H9 (cell line): ENCODE measurements at places on chromosomes 3 and 15. TPM values are rescaled to one million over a fixed set of nuclear protein-coding genes. Genes with fewer than 3 reads are reported as not detected.

- no peak overlapping the region for H3K27ac ChIP-seq
- H3K4me1 ChIP-seq = no peaks in the 10 kb centered on the region
- H3K36me3 ChIP-seq = no peaks in the 10 kb centered on the region
- H3K27me3 ChIP-seq = no peaks in the 10 kb centered on the region
These were observed 17.5 kb downstream of the HDC start for GRCh38 chr15:50247819-50248655.

DNA sequence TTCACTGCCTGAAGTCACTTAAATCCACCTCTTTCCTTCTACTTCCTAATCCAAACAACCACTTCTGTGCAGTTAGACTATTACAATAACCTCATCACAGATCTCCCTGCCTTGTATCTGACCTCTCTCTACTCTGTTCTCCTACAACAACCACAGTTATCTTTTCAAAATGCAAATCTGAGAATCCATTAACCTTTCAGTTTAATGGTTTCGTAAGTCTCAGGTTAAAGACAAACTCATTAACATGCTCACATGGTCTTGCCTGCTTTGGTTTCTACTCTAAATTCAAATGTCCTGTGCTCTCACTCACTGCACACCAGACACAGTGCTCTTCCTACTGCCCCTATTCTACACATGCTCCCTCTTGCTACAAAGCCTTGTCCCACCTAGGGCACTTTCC is 406.5 kb upstream of the THBS1 start:
- H3K36me3 ChIP-seq = no peaks in the 10 kb centered on the region
- H3K4me3 ChIP-seq = no peak overlapping the region
- DNase-seq = no peak
- H3K27ac ChIP-seq = no peak overlapping the region

RARB gene
- total RNA-seq = 0.22 and 0.29 TPM in 2 replicates

GRCh38 chr3:24160424-24161095 is 215.5 kb downstream of the NR1D2 start:
- H3K27ac ChIP-seq = no peak overlapping the region
- peaks cover 5% of the 10 kb centered on the region for H3K4me1 ChIP-seq
- no peak overlapping the region; the same call in 2 of the 3 replicates for H3K4me3 ChIP-seq
- H3K36me3 ChIP-seq = no peaks in the 10 kb centered on the region
- H3K27me3 ChIP-seq = no peaks in the 10 kb centered on the region

- H3K27ac ChIP-seq = no peak overlapping the region
- no peaks in the 10 kb centered on the region for H3K4me1 ChIP-seq
- H3K4me3 ChIP-seq = no peak overlapping the region
- no peaks in the 10 kb centered on the region for H3K36me3 ChIP-seq
These were observed 155.2 kb downstream of the FBLN2 start for GRCh38 chr3:13704174-13704573.

DNA sequence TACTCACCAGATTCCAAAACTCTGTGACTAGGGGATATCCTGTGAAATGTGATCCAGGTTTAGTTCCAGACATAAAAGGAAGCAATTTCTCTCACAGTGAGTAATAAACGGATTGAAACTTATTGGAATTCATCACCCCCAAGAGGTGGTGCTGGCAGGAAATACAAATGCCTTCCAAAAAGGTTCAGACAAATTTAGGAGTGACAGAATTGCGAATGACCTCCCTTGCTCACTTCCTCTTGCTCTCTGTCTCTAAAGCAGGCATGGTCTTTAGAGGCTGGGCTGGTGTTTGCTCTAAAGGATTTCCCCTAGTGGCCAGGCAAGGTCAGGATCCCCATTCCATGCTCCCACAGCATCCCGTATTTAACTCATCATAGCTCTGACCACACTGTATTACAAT is 449.4 kb upstream of the PPP2R3A start:
- no peaks in the 10 kb centered on the region for H3K36me3 ChIP-seq
- H3K27me3 ChIP-seq = no peaks in the 10 kb centered on the region

DNA sequence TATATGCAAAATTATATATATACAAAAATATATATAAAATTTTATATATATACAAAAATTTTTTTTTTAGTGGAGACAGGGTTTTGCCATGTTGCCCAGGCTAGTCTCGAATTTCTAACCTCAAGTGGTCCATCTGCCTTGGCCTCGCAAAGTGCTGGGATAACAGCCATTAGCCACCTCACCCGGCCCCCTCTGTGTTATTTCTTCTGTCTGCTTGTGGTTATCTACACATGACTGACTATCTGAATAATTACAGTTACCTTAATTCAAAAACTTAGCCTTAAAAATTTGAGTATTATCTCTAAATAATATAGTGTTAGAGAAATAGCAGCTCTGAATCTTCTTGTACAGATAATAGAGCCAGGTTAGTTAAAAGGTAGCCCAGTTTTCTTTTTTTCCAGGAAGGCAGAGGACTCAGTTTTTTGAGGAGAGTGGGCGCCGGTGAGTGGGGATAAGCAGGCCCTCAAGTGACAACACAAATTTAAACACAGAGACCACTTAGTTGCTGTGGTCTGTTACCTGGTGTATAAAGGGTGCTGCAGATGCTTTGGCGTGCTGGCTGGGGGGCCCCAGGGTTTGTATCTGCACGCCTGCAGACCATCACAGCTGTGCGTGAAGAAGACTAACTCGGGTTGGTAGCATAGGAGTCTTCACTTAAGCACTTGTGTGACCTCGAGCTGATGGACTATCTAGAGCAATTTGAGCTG is 83.7 kb downstream of the TRAK1 start:
- no peak for DNase-seq
- no peak overlapping the region for H3K4me3 ChIP-seq
- H3K27ac ChIP-seq = no peak overlapping the region
- peaks cover 6% of the 10 kb centered on the region; the same call in 1 of the 2 replicates for H3K4me1 ChIP-seq
- H3K36me3 ChIP-seq = no peaks in the 10 kb centered on the region

- no peaks in the 10 kb centered on the region for H3K4me1 ChIP-seq
- H3K27ac ChIP-seq = no peak overlapping the region
- peaks cover 3% of the 10 kb centered on the region; the same call in 1 of the 3 replicates for H3K36me3 ChIP-seq
These were observed 524.8 kb upstream of the PPP2R3A start for GRCh38 chr3:135440746-135441145.

- peaks cover 54% of the 10 kb centered on the region for H3K36me3 ChIP-seq
- no peaks in the 10 kb centered on the region; the same call in 1 of the 2 replicates for H3K4me1 ChIP-seq
- no peak overlapping the region for H3K27ac ChIP-seq
- H3K4me3 ChIP-seq = no peak overlapping the region
- DNase-seq = no peak
- H3K27me3 ChIP-seq = no peaks in the 10 kb centered on the region
These were observed 48.7 kb downstream of the CNOT10 start for GRCh38 chr3:32733631-32734229.
